T-helper 22 cell (primary cell): ENCODE measurements at places on chromosomes 16 and 17.

DNA sequence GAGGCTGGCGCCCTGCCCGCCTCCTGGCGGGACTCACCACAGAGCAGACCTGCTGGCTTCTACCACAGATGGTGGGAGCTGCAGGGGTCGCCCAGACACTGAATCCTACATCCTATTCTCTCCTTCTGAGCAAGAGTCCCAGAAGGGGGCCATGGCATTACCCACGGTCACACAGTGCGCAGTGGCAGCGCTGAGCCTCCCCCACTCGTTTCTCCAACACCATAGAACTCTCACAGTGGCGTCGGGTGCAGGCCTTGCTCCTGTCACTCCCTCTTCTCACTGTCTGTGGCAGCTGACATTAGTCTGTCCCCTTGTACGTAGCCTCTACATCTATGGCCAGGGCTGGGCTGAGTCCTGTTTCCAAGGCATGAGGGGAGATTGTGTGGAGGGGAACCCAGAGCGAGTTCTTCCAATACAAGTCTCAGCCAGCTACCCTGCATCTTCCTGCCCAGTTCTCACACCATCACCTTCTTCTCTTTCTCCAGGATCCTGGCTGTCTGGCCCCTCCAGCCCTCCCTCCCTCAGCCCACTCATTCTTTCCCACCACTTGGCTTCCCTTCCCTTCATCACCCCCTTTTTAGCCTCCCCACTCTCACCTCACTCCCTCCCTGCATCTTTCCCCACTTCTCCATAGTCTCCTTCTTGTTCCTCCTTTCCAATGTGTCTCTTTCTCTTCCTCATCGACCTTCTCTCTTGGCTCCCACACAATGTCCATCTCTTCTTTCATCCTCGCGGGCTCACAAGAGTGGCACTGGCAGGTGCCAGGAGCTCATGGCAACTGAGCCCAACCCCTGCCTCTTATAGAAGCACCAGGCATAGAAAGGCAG lies 5.9 kb downstream of the UBTF start:
- DNase-seq, result no peak

DNA sequence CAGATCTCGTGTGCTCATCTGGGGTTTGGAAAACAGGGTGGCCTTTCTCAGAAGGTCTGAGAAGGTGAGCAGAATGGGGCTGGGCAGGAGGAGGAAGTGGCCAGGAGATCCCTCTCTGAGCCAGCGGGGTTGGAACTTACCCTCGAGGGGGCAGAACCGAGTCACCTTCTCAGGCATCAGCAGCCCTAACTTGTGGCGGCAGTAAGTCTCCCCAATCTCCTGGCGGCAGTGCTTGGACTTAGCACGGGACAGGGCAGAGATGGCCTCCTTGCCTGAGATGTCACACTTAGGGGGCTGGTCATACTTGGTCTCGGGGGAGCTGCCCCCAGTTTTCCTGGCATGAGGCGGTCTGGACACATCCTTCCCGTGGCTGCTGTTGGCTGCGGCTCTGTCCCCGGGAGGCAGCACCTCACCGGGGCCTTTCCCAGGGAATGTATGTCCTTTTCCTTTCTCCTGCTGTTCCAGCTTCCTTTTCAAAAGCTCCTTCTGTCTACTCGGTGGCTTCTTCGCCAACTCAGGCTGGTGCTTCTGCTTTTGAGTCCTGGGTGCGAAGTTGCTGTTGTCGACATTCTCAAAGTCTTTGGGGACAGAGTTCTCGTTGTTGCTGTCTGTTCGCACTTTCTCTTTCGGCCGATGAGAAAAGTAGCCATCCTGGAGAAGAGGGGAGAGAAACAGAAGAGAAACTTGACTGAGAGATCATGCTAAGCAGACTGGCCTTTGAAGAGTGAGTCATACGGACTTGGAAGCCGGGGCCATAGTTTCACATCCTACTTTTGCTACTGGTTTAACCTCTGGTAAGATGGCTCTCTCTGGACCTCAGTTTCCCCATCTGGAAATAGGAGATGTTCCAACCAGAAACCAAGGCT lies 211.7 kb downstream of the XYLT1 start:
- DNase-seq, result no peak

DNA sequence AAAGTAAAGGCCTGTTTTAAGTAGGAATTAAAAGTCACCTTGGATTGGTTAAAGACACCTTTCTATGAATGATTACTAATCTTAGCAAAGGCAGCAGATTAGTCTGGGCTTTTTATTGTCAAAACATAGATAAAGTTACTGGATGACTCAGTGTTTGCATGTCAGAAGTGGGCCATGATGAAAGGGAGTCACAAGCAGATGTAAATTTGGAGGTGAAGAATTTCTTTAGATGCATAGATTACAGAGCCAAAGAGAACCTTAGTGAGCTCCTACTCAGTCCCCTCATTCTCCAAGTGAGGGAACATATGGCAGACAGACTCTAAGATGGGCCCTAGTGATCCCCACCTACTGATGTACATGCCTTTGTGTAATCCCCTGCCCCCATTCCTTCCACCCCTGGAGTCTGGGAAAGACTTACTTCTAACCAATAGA lies 124.5 kb downstream of the HS3ST3A1 start:
- no peak for DNase-seq

DNA sequence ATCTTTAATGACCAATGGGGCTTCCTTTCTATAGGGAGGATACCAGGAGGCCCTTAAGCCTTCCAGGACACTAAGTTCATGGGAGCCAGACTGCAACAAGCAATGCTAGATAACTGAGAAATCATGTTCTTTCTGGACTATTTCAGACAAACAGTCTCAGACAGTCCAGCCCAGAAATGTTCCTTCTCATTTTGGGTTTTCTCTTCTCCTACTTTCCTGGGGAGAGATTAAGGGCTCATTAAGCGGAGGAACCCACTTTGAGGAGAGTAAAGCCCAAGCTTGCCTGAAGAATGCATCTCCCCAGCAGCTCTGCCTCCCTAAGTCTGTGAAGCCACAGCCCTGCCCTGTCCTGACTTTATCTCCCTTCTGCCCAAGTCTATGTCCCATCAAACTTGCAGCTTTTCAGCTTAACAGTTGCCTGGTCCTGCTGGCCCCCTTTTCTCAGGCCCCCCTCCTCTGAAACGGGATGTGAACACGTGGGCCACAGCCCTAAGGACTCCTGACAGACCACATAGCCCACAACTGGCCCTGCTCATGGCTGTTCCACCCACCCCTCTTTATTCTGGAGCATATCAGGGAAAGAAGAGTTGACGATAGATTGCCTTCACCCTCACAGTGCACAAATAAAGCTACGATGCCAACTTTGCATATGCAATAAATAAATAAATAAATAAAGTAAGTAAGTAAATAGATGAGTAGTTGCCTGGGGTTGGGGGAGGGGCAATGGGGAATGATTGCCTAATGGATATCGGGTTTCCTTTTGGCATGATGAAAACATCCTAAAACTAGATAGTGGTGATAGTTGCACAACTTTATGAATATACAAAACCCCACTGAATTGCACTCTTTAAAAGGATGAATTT lies 111.0 kb downstream of the N4BP1 start:
- no peak for DNase-seq
